ENCODE measurements at places on chromosomes 1 and 21. TPM values are rescaled to one million over a fixed set of nuclear protein-coding genes. Genes with fewer than 3 reads are reported as not detected.

Gene TMEM200B
- total RNA-seq, result 17.7 TPM

Gene PEAR1
- 2.6 TPM for total RNA-seq

Gene MRPL39
- 34.5 TPM for total RNA-seq

Gene MOV10
- 42.9 TPM for total RNA-seq

Gene NPR1
- 0.66 TPM for total RNA-seq

Gene THEM5
- not detected for total RNA-seq

Gene C1orf87
- under 0.01 TPM for total RNA-seq

Gene DIRAS3
- 1.8 TPM for total RNA-seq
